ENCODE measurements at places on chromosomes 1 and 21. TPM values are rescaled to one million over a fixed set of nuclear protein-coding genes. Genes with fewer than 3 reads are reported as not detected.
A peak's percentile ranks its signal among the peaks of the same experiment; 100 is the strongest.

DNA sequence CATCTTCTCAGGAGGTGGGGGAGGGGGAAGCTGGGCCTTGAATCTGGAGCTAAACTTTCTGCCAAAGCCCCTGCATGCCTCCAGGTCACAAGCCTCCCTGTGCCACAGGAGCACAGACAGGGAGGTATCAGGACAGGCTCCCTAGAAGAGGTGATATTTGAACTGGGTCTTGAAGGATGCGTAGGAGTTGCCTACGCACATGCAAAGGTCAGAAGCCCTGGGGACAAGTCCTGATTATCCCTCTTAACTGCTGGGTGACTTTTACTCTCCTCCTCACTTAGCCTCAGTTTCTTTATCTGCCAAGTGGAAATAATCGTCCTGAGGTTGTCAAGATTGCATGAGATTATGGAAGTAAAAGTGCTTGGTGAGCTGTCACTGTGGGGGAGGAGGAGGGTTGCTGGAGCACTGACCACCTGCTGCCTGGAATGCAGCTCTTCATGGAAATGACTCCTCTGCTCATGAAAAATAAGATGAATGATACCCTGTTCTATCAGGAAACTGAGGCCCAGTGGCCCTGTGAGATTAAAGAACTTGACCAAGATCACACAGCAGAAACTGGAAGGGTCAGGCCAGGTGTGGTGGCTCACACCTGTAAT, 50.6 kb upstream of the LAPTM5 start:
- H3K27me3 ChIP-seq = no peaks in the 10 kb centered on the region
- H3K27ac ChIP-seq = no peak overlapping the region
- no peak for DNase-seq
- peaks cover 37% of the 10 kb centered on the region for H3K4me1 ChIP-seq
- H3K4me3 ChIP-seq = no peak overlapping the region
- no peaks in the 10 kb centered on the region for H3K36me3 ChIP-seq

Gene S100A4
- total RNA-seq = 88.3 TPM

DNA sequence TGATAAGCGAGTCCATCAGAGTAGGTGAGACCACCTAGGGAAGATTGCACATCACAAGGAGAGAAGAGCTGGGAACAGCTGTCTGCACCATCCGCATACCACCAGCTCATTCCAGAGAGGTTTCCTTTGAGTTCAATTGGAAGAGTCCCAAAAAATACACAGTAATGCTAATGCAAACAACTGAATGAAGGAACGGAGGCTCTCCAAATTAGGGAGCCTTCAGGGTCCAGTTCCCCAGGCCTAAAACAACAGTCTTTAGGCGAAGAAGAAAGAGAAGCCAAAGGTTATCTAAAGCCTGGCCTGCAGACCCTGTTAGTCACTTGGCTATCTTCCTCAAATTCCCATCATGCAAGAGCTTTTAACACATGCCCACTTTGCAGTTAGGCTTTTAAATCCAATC, 246.4 kb downstream of the PBX1 start:
- H3K27ac ChIP-seq = no peak overlapping the region
- no peak for DNase-seq
- peaks cover 3% of the 10 kb centered on the region for H3K4me1 ChIP-seq

DNA sequence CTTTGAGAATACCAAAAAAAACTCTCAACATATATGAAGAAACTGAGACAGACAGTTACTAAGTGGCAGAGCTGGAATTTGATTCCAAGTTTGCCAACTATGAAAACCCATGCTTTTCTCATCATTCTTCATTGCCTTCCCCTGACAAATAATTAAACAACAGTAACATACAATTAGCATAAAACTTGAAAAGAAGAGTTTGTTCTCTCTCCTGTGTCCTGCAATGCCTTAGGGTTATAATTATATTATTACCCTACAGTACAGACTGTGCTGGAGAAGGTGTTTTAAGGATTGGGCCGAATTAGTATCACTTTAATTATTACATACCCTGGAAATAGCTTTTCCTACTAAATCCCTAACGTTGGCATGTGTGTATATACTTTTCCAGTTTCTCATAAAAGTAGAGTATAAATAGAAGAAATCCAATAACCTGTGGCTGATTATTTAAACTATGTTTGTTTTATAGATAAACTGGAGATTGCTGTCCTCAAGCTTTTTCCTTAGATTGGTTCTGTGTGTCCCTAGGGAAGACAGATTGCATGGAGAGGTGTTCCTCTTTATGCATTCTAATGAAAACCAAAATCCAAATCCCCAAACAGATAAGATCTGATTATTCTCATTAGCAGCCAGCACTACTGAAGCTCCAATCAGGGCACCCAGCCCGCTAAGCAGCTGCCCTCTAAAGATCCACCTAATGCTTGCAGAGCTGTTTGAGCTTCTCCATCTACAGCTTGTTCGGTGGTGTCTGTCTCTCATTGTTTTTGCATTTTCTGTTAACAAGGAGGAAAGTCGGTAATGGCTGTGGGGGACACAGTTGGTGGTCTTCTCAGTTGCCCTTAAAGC, 156.3 kb downstream of the TM2D1 start:
- no peaks in the 10 kb centered on the region for H3K4me1 ChIP-seq
- H3K36me3 ChIP-seq = no peaks in the 10 kb centered on the region
- no peak overlapping the region for H3K4me3 ChIP-seq

DNA sequence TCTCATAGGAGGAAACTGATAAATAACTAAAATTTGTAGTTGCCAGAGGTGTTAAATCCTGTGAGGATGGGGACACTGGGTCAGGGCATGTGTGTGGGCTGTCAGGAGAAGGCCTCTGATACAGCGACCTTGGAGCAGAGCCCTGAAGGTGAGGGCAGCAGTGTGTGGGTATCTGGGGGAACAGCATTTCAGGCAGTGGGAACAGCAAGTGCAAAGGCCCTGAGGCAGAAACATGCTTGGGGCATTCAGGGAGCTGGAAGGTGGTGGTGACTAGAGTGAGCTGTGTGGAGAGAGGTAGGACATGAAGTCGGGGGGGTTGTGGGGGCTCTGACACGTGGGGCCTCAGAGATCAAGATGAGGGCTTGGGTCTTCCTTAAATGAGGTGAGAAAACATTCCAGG, 30.7 kb downstream of the ARHGEF10L start:
- no peaks in the 10 kb centered on the region for H3K36me3 ChIP-seq
- no peaks in the 10 kb centered on the region for H3K27me3 ChIP-seq
- H3K4me1 ChIP-seq = peaks cover 75% of the 10 kb centered on the region
- no peak overlapping the region for H3K4me3 ChIP-seq

GRCh38 chr1:10253755-10254154, 43.4 kb downstream of the KIF1B start:
- H3K36me3 ChIP-seq = peaks cover 27% of the 10 kb centered on the region
- H3K27me3 ChIP-seq = no peaks in the 10 kb centered on the region
- H3K4me1 ChIP-seq = peaks cover 41% of the 10 kb centered on the region
- DNase-seq = peak; percentile 41

- peaks cover 55% of the 10 kb centered on the region for H3K4me1 ChIP-seq
- H3K36me3 ChIP-seq = no peaks in the 10 kb centered on the region
- H3K27ac ChIP-seq = peak overlapping the region; percentile 80
Measured at GRCh38 chr1:232555494-232556210, 74.3 kb downstream of the SIPA1L2 start.

Gene CHD5
- total RNA-seq = 0.78 TPM

DNA sequence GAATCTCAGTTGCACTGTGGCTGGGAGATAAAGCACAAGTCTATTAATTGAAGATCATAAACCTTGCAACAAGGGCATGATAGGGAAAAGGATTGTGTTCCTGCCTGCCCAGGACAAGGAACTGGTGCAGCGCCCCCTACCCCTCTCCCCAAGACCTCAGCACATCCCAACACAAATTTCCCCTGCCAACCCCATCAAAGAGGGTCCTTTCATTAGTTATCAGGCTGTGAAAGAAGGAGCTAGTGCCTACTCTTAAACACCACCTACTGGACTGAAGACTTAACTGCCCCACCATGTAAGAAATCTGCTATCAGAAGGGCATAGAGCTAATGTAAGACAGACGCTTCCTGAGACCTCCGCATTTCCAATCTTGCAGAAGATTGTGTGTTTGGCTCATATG, 372.6 kb downstream of the AGBL4 start:
- no peak overlapping the region for H3K27ac ChIP-seq
- H3K27me3 ChIP-seq = no peaks in the 10 kb centered on the region
- no peaks in the 10 kb centered on the region for H3K4me1 ChIP-seq

DNA sequence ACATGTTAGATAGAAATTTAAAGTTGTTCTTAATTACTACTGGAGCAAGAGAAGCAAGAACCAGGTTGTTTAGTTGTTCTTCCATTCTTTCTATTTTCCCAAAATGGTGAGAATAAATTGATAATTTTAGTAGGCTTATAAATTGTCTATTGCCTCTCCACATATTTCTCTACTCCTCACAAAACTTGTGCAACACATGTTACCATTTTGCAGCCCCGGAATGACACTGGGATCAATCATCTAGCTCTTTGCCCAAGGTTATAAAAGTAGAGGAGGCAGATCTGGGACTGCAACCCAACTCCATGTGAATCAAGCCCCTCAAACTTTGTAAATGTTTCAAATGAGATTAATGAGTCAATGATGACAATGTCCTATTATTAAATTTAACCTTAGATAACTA, 34.9 kb downstream of the PRMT6 start:
- no peak for DNase-seq
- H3K27me3 ChIP-seq = no peaks in the 10 kb centered on the region
- H3K27ac ChIP-seq = no peak overlapping the region
- H3K4me3 ChIP-seq = no peak overlapping the region
- H3K4me1 ChIP-seq = no peaks in the 10 kb centered on the region

DNA sequence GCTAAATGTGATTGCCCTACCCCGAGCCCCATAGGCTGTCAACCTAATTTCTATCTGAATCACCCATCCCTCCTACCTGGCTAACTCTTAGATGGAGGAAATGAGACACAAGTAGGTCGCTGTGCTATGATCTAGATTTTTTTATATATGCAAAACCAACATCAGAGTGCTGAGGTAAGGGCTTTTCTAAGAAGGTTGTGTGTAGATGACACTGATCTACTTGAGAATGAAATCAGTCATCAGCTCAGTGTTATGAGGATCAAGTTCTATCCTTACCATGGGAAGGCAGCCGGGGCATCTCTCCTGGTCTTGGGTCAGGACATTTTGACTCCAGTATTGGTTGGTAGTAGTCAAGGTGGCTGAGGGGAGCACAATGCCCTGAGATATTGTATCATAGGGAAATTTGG, 23.6 kb downstream of the SLAMF1 start:
- DNase-seq = no peak
- H3K27me3 ChIP-seq = no peaks in the 10 kb centered on the region
- H3K4me1 ChIP-seq = no peaks in the 10 kb centered on the region
- no peak overlapping the region for H3K27ac ChIP-seq
- no peaks in the 10 kb centered on the region for H3K36me3 ChIP-seq

- H3K4me1 ChIP-seq = no peaks in the 10 kb centered on the region
- peaks cover 80% of the 10 kb centered on the region for H3K27me3 ChIP-seq
- no peaks in the 10 kb centered on the region for H3K36me3 ChIP-seq
- H3K27ac ChIP-seq = no peak within 1 kb of the TSS
- H3K4me3 ChIP-seq = peak within 1 kb of the TSS; percentile 14
Measured at GRCh38 chr1:99004861-99005442, at the start of gene PLPPR5. TSS of gene PLPPR5 (minus strand) at chr1:99004861. CDS start at chr1:99004671, 190 bp downstream.

GRCh38 chr1:91585982-91586381, 85.3 kb downstream of the CDC7 start:
- no peaks in the 10 kb centered on the region for H3K27me3 ChIP-seq
- DNase-seq = no peak

GRCh38 chr1:21874328-21874727, 62.3 kb downstream of the LDLRAD2 start:
- H3K4me3 ChIP-seq = no peak overlapping the region
- no peak for DNase-seq
- H3K4me1 ChIP-seq = peaks cover 17% of the 10 kb centered on the region
- no peaks in the 10 kb centered on the region for H3K27me3 ChIP-seq
- no peak overlapping the region for H3K27ac ChIP-seq
- peaks cover 100% of the 10 kb centered on the region for H3K36me3 ChIP-seq

- H3K27me3 ChIP-seq = no peaks in the 10 kb centered on the region
- H3K4me1 ChIP-seq = no peaks in the 10 kb centered on the region
- H3K36me3 ChIP-seq = no peaks in the 10 kb centered on the region
- H3K4me3 ChIP-seq = no peak overlapping the region
- no peak overlapping the region for H3K27ac ChIP-seq
Measured at GRCh38 chr1:182833271-182833670, 5.9 kb upstream of the DHX9 start.

DNA sequence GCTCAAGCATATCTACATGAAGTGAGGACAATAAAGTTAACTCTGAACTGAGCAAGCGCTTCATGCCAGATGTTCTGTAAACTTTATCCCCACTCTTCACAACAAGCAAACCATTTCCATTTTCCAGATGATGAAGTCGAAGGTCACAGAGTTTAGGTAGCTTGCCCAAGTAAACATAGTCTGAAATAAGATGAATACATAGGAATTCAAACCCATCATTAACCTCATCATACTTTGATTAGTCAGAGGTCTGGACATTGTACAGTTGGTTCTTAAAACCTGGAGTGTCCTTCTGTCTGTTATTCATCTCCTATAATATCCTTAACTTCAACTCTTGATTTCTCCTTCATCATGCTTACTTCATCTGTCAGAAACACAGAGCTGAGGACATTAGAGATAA, 180.3 kb upstream of the C8B start:
- H3K4me3 ChIP-seq = no peak overlapping the region
- H3K36me3 ChIP-seq = no peaks in the 10 kb centered on the region
- no peak for DNase-seq

DNA sequence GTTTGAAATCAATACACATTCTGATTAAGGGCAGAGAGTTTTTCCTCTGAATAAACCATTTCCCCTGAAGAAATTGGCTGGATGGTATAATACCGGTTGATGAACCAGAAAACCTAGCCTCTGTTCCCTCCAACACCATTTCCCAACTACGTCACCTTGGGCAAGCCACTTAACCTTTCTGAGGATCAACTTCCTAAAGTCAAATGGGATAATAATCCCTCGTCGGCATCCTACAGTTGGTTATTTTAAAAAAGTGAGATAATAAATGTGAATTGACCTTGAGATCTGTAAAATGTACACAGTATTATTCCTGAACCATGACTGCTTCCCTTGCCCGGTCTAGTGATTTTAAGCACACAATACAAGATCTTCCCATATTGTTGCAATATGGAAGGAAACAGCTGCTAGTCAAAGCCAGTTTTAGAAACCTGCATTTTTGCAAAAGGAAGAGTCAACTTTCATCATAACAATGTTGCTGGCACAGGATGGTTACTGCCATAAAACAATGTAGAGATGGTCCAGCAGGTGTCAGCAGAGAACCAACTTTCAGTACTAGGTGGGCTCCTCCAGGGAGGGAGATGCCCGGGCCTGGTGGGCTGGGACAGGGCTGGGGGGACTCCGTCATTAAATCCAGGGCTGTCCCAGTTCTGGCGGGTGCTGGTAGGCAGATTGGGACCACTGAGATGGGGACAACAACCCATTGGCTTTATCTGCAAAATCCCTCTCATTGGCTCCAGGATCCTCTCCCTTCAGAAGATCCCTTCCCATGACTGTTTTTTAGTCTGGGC, 5.2 kb upstream of the HLX start:
- H3K4me1 ChIP-seq = peaks cover 30% of the 10 kb centered on the region
- H3K36me3 ChIP-seq = no peaks in the 10 kb centered on the region
- H3K4me3 ChIP-seq = no peak overlapping the region
- peak; percentile 21 for DNase-seq

Gene RPE65
- not detected for total RNA-seq

DNA sequence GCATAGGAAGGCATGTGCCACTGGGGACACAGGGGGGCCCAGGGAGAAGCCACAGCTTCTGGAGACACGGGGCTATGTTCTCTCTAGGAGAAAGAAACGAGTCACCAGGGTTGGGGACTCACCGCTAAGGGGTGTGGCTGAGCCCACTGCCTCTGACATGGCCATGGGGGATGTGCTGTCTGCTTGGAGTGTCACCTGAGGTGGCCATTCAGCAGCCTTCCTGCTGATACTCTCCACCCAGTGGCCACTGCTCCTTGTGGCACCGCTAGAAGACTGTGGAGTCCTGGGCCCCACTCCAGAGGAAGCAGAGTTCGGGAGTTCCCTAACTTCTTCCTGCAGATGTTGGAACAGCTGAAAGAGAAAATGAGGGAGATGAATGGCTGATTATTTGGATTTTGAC, 91.2 kb upstream of the SLC45A1 start:
- no peak overlapping the region for H3K4me3 ChIP-seq
- no peak overlapping the region for H3K27ac ChIP-seq
- H3K27me3 ChIP-seq = no peaks in the 10 kb centered on the region
- peaks cover 21% of the 10 kb centered on the region for H3K4me1 ChIP-seq

Data from heart right ventricle (tissue), 16 donors.